Suppressor macrophage (primary cell): ENCODE measurements at places on chromosomes 2 and 18.

DNA sequence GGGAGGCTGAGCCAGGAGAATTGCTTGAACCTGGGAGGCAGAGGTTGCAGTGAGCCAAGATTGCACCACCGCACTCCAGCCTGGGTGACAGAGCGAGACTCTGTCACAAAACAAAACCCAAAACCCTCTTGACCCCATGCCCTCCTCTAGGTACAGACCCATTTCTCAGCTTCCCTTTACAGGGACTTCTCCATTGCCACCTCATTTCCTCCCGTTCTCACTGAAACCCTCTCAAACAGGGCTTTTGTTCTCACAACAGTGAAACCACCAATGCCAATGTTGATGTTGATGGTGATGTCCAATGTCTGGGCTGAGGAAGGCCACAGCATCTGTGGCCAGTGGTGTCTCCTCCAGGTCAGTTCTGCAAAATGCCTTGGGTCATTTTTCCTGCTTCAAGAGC is 69.0 kb upstream of the ZCCHC2 start:
- peak; percentile 46 for DNase-seq

DNA sequence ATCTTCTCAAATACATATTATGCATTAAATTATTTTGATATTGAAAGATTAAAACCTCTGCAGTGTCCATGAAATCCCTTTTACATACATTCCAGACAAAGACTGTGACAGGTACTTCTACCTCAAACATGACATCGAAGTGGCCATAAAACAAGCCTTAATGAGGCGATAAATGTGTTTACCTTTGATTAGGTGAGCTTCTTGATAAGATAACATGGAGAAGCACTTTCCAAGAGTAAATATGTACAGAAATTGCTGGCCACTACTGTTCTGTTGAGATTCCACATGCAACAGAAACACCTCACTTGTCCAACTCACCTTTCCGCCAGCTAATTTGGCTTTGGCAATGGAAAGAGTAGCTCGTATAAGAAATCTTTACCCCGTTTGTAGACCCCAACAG is 55.2 kb downstream of the ZEB2 start:
- DNase-seq = no peak

DNA sequence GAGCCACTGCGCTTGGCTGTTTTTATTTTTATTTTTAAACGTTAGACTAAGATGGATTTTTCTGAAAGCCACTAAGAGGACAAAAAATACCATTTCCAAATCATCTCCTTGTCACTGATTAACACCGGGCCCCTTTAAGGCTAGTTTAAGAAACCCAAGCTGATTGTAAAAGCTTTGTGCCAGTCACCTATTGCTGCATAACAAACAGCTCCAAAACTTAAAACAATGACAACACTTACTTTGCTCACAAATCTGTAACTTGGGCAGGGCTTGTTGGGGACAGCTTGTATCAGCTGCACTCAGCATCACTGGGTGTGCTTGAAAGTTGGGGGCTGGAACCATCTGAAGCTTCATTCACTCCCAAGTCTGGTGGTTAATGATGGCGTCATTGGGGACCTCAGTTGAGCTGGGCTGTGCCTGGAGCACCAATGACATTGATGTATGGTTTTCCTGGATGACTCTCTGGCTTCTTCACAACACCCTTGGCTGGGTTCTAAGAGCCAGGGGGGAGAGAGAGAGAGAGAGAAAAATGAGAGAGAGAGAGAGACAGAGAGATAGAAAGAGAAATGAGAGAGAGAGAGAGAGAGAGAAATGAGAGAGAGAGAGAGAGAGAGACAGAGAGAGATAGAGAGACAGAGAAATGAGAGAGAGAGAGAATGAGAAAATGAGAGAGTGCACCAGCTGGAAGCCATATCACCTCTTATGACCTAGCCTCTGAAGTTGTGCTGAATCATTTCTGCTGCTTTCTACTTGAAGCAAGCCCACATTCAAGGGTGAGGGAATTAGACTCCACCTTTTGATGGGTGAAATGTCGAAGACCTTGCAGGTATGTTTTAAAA is 26.0 kb upstream of the ATG16L1 start:
- no peak for DNase-seq

- peak; percentile 59 for DNase-seq
Measured at GRCh38 chr2:174326161-174327020, 8.4 kb upstream of the SP9 start.

- DNase-seq = no peak
Measured at GRCh38 chr2:8133913-8134472, 547.9 kb upstream of the ID2 start.

DNA sequence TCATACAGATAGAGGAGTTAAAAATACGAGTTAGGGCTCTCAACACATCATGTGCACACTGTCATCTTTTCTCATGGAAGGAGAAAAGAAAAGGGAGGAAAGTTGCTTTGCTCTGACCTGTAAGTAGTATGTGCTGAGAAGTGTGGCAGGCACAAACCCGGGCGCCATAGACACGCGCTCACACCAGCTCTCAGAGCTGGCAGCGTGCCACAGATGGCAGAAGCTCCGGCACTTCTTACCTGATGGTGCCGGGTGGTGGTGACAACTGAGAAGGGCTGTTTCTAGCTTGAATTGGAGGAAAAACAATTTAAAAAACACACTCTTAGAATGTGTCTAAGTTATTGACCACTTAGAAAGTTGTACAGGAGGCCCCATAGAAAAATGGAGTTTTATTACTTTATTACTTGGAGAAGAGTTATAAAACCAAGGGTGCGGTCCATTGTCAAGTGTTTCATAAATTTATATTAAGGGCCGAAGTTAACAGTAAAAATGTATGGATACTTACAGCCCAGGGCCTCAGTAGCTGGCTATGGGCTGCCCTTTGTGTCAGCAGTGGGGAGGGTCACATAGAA is 92.2 kb downstream of the DPP4 start:
- no peak for DNase-seq

- no peak for DNase-seq
Measured at GRCh38 chr2:29580223-29580622, 341.2 kb downstream of the ALK start.

DNA sequence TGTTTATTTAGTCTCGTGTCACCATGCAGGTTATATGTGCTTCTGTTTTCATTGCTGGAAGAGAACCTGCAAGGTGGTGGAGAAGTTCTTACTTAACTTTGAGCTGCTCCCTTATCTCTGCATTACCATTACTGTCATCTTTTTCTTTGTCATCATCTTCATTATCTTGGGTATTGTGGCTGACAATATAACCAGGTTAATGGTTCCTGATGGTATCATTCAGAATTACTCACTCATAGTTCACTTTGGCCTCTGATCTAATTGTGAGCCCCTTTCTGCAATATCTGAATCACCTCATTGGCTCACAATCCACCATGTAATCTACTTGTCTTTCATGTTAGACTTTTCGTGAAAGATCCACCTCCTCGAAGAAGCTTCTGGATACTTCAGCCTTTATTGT is 5.0 kb downstream of the CD28 start:
- no peak for DNase-seq

DNA sequence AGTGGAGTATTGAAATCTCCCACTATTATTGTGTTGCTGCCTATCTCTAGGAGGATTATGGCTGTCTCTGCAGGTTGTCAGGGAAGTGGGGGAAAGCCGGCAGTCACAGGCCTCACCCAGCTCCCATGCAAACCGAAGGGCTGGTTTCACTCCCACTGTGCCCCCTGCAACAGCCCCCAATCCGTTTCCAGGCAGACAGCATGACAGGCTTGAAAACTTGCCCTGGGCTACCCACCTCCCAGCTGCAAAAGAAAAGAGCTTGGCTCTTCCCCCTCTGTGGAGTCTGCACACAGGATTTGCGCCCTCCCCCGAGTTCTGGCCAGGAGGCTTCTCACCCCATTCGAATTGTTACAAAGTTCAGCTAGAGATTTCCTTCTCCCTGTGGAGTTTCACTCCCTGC is 87.4 kb upstream of the MSTN start:
- DNase-seq = no peak

DNA sequence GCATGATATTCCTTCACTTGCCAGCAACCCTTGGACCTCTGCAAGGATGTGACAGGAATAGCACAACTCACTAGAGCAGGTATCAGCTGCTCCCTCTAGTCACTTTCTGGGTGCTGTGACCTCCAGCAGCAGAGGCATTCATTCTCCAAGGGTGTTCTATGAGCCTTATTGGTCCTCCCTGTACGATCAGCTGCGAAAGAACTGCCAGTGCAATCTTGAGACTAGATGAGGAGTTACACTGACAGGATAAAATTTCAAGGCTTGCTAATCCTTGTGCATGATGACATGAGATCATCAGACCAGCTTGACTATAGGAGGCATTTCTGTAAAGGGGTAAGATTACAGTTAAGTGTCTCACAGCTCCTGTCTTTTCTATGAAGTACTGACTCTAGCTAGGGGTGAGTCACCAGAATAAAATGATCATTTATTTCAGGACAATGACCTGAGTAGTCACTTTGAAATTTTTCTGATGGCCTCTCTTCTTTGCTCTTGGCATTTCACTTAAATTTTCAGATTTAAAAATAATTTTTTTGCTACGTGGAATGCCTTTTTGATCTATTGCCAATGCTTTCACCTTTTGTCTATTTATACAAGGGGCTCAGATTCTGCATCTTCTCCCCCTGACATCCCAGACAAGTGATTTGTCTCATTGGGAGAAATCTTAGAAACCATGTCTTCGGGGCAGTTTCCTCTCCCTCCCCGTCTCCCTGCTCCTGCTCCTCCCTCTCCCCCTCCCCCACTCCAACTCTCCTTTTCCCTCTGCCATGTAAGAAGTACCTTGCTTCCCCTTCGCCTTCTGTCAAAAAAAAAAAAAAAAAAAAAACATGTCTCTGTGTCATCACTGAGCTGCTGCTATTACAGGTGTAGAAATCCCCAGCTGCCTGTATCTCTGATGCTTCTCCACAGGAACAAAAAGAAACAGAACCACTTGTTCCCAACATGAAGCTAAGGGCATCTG is 49.2 kb upstream of the FRZB start:
- DNase-seq = no peak

- peak; percentile 31 for DNase-seq
Measured at GRCh38 chr2:207768866-207769596, 675 bp downstream of the FZD5 start.

DNA sequence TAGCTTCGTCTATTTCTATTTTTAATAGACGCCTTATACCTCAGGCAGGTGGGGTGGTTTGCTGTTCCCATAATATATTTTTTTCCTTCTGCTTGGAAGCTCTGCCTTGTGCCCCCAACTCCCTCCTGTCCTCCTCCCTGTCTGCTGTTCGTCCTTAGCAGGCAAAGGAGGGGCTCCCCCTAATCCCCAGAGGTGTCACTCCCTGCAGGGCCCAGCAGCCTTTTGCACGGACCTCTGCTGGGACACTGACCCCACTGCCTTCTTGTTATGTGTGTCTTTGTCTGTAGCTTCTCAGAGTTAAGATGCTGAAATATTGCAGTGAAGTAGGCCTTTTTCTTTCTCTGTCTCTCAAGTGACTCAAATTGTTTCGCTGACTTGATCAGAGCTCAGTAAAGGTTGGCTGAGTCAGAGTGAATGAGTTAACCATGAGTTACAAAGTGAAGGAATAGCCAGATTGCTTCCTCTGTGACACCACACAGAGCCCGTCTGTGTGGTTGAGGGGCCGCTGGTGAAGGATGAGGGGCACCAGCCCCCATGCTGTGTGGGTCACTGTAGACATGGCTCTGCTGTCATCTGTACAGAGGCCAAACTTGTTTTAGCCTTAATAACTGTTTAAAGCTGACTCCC is 47.7 kb downstream of the PRKCE start:
- DNase-seq = peak; percentile 39

GRCh38 chr18:34866739-34867138 is 156.6 kb downstream of the DTNA start:
- DNase-seq = no peak

GRCh38 chr18:35060122-35060815 is 19.1 kb downstream of the MAPRE2 start:
- DNase-seq = no peak

DNA sequence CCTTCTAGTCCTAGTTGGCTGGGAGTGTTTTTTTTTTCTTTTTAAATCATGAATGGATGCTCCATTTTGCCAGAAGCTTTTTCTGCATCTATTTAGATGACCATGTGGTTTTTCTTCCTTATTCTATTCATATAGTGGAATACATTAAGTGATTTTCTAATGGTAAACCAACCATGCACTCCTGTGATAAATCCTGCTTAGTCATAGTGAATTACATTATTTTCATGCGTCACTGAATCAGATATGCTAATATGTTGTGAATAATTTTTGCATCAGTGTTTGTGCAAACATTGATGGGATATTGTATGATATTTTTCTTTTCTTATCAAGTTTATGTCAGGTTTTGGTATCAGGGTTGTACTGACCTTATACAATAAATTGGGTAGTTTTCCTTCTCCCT is 229.3 kb upstream of the REV1 start:
- no peak for DNase-seq

GRCh38 chr18:46346213-46346612 is 242.0 kb downstream of the HAUS1 start:
- no peak for DNase-seq

GRCh38 chr2:27721884-27722485 is 49.5 kb upstream of the MRPL33 start:
- no peak for DNase-seq

DNA sequence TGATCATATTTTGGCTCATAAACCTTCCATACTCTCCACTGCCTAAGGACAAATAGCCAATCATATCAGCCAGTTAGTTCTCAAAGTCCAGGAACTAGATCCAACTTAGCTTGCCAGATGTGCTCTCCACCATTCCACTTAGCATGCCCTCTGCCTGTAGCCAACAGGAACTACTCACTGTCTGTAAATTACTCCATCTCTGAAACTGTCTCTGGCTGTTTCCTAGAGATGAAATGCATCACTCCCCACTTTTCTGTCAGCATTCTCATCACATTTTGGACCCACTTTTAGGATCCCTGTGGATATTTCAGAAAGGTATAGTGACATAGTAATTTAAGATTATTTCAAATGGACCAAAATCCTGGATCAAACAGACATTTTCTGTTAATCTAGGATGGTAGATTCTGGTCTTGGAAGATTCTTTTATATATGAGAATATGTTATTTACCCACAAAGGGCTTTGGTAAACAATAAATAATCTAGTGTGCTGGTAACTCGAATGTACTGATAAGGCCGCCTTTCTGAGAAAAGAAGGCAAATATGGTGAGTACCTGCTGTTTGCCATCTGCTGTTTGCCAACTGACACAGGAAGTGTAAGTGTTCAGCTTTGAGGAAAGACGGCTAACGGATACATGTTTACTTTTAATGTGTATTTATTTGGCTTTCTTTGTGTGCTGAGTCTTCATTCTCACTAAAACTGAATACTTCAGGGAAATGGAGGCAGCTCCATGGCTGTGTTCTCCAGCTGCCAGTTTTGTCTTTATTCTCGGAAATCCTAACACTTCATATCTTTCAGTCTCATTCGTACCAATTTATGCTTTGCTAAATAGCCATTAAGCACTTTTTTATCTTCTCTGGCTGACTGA is 79.5 kb downstream of the EVA1A start:
- peak; percentile 4 for DNase-seq

GRCh38 chr2:133673305-133673905 is 105.1 kb upstream of the NCKAP5 start:
- no peak for DNase-seq

GRCh38 chr2:196851088-196851487 is 41.9 kb upstream of the C2orf66 start:
- no peak for DNase-seq

- DNase-seq = no peak
Measured at GRCh38 chr2:74373985-74374384, 6.1 kb downstream of the DCTN1 start.
